NCI-H510A treated with DMSO at 0.1 percent for 48 hours (cell line): ENCODE measurements at places on chromosomes 13 and 19.

DNA sequence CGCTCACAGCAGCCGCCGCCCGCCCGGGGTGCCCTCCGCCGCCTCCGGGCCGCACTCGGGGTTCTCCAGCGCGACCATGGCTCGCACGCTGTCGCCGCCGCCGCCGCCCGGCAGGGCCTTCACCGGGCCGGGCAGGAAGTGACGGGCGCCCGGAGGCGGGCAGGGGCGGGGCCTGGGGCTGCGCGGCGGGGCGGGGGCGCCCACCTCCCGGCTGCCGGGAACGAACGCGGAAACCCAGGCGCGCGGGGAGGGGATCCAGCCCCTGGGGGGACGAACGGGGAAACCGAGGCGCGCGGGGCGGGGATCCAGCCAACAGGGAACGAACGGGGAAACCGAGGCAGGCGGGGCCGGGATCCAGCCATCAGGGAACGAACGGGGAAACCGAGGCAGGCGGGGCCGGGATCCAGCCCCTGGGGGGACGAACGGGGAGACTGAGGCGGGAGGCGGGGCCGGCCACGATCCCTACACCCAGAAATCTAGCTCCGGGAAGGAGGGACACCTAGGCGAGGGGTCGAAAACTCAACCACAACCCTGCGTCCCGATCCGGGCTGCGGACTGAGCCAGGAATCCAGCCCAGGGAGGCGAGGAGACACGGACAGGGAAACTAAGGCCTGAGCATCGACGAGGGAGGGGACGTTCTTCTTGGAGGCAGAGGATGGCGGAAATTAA lies at the start of gene R3HDM4:
Gene R3HDM4 (minus strand): TSS at position 140 of the 669 bp plus-strand sequence. CDS start 62 bp downstream, at position 78.
- peak; percentile 27 for DNase-seq

DNA sequence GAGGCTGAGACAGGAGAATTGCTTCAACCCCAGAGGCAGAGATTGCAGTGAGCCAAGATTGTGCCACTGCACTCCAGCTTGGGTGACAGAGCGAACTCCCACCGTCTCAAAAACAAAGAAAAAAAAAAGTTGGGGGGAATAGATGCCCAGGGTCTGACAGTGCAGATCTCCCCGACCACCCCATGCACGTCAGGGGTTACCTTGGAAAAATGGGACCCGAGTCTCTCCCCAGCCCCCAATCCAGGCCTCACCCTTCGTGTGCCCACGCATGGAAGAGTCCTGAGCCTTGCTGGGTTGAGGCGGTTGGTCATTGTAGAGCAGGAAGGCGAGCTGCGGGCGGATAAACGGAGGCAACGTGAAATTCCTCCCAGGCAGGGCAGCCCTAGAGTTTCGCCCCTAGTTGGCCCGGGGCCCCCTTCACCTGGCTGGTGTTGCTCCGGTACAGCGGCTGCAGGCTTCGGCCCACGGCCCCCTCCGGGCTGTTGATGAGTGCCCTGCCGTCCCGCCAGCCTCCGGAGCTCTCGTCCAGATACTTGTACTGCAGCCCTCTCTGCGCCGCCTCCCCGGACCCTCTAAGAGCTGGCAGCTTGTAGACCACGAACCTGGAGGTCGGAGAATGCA lies 588 bp downstream of the DNASE2 start:
- DNase-seq: no peak

DNA sequence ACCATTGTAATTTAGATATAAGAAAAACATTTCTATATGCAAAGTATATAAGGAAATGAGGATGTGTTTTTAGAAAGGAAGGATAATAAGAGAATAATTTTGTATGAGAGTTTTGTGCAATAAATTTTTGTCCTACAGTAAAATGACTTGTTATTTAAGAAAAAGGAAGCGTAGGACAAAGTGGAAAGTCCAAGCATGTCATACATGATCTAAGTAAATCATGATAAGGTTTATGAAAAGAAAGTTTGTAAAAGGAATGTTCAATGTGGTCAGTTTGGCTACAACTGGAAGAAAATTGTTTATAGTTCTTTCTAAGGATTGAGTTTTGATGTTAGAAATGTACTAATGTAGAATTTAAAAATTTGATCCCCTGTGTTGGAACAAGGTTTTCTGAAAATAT lies 222.3 kb downstream of the KATNAL1 start:
- DNase-seq: no peak

GRCh38 chr19:14248578-14249011 lies 42.6 kb upstream of the ADGRL1 start:
- DNase-seq: peak; percentile 18

DNA sequence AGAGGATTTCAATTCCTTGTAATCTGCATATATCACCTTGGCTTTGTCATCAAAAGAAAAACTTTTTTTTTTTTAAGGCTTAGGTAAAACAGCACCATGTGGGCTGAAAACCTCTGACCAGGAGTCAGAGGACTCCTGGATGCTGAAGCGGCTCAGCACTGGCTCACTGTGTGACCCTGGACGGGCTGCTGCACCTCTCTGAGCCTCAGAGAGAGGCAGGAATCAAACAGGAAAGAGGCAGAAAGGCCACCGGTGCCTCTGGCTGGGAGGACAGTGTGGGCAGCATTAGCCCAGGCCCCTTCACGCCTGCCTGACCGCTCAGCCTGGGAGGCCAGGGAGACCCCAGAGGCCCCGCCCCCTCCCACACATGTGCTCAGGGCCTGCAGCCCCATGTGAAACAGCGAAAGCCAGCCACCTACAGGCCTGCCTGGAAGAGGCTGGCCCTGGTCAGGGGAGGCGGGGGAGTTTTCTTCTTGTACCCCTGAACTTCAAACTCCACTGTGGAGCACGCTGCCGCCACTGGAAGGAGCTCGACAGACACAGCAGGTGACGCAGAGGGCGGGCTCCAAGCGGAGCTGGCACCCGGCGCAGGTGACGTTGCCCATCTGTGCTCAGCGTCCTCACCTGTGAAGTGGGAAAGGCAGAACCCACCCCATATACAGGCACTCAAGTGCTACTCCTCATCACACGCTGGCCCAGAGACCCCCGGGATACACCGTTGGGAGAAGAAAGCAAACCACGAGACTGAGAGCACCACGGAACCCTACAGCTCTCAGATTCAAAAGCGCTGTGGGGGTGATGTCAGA lies 39.7 kb downstream of the MLLT1 start:
- DNase-seq: no peak

DNA sequence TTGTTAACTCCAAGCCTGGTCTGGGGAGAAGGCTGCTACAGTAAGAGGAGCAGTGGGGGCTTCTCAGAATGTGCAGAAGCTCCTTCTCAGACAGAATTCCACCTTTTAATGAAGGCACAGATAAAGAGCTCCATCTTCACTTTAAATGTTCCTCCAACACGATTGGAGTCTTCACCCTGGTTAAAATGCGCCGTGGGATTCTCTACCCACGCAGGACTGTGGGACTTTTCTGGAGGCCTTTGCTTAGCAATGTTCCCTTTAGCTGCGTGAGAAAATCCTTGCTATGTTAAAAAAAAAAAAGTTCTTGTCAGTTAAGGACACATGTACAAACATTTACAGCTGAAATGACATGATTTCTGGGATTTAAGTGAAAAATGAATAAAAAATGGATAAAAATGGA lies 546.3 kb downstream of the MYO16 start:
- DNase-seq: no peak

DNA sequence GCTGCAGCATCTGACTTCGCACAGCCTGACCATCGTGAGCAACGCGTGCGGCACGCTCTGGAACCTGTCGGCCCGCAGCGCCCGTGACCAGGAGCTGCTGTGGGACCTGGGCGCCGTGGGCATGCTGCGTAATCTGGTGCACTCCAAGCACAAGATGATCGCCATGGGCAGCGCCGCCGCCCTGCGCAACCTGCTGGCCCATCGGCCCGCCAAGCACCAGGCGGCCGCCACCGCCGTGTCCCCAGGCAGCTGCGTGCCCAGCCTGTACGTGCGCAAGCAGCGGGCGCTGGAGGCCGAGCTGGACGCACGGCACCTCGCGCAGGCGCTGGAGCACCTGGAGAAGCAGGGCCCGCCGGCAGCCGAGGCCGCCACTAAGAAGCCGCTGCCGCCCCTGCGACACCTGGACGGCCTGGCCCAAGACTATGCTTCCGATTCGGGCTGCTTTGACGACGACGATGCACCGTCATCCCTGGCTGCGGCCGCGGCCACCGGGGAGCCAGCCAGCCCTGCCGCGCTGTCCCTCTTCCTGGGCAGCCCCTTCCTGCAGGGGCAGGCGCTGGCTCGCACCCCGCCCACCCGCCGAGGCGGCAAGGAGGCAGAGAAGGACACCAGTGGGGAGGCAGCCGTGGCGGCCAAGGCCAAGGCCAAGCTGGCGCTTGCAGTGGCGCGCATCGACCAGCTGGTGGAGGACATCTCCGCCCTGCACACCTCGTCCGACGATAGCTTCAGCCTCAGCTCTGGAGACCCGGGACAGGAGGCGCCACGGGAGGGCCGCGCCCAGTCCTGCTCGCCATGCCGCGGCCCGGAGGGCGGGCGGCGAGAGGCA lies 13.6 kb downstream of the C19orf25 start:
- no peak for DNase-seq

DNA sequence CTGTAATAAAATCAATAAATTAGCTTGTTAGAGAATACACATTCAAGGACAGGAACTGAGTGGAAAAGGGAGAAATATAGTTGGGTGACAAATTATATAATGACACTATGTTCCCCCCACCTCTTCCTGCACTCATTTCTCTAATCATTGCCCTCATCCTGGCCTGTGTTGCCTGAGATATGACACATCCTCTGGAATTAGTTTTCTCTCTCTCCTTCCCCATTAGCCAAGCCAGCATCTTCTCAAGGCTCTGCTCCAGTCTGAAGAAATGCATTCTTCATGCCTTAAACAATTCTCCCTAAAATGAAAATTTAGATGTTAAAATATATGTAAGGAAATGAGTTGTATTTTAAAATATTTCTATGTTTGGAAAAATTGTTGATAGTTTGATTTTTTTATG lies 280.3 kb downstream of the POU4F1 start:
- no peak for DNase-seq

- DNase-seq: no peak
Observed at GRCh38 chr19:6828306-6828697, 55.8 kb downstream of the VAV1 start.

DNA sequence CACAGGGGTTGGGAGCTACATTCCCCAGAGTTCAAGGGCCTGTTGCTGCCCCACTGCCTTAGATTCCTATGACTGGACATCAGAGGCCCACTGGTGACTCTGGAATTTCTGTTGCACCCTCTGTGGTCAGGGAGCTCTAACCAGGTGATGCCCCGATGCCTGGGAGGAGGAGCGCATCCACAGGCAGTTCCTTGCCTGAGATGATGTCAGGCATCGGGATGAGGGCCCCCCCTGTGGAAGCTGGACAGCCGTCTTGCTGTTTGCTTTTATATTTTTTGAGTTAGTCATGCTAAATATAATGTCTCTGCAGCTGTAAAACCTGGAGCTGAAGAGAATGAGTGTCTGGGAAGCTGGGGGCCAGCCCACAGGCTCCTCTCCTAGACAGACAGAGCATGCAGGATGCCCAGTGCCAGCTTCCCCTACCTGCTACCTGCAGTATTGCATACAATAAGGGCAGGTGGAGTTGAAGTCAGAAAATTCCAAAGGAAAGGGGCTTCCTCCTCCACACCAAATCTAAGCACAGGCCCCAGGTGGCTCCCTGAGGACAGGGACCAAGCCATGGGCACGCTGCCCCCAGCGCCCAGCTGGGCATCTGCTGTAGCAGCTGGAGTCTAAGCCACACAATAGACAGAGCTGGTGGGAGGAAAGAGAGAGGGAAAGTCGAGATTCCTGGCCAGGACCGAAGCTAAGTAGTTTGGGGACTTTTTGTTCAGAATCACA lies 16.2 kb downstream of the COL4A2 start:
- no peak for DNase-seq

GRCh38 chr13:93375491-93375890 lies 148.9 kb downstream of the GPC6 start:
- no peak for DNase-seq

- DNase-seq: no peak
Observed at GRCh38 chr13:41458187-41458760, 924 bp downstream of the RGCC start.

- no peak for DNase-seq
Observed at GRCh38 chr13:26618726-26619125, 61.2 kb downstream of the WASF3 start.

- no peak for DNase-seq
Observed at GRCh38 chr13:108120856-108121255, 94.5 kb downstream of the LIG4 start.

DNA sequence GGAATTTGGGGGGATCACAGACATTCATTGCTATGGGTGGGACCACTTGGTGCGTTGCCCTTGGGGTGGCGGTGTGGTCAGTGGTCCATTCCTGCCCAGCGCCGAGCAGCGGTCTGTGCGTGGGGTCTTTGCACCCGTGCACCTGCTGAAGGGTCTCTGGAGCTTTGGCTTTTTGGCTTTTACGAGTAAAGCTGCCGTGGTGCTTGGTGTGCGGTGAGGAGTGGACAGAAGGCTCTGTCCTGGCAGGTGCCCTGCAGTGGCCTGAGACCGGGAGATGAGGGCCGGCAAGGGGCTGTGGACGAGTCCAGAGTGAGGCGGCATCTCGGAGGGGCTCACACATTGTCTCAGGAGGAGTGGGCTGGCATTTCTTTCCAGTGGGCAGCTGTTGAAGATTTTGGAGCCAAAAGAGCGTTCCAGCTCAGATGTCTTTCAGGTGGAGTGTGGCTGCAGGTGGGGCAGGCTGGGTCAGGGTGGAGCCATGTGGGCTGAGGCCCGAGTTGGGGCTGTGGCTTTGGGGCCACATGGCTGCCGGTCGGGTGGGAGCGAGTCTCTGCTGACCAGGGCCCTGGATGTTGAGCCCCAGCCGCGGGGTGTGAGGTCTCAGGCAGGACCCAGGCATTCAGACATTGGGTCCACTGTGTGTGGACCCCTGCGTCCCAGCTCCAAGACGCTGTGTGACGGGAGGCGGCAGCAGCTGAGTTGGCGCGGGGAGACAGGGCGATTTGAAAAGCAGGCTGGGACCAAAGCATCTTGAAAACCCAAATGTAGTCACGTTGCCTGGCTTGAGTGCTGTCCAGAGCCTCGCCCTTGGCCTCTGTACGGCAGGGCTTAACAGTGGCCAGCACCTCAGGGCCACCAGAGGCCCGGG lies 11.7 kb downstream of the GNA11 start:
- no peak for DNase-seq

DNA sequence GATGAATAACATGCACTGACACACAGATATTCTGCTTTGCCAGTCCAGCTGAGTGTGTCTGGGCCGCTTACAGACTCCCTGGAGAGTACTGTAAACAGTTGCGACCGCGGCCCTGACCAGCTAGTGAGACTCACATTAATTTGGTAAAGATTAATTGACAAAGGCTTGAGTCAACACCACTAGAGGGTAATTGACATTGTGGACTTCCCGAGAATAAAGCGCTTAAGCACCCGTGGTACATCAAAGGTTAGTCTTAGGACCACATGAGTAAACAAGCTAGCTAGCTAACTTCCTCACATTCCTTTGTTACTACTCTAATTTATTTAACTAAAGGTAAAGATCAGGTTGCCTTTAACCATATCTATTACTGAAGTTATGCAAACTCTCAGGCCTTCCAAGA lies 624.4 kb upstream of the ARGLU1 start:
- peak; percentile 89 for DNase-seq

GRCh38 chr19:46368116-46368515 lies 21.2 kb downstream of the PPP5C start:
- no peak for DNase-seq

DNA sequence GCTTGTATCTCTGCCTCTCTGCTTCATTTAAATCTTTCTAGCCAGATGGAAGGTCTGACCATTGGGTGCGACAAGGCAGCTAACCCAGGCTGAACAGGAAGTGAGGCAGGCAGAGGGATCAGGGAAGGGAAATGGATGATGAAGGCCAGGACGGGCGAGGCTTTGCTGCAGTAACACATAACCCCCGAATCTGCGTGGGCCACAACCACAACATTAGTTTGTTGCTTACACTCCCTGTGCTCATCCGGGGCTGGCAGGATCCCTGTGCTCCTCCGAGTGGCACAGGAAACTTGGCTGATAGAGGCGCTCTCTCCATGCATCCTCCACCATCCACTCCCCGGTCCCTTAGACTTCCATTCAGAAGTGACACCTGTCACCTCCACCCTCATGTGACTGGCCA lies 1.1 kb upstream of the FLT3LG start:
- no peak for DNase-seq
